ENCODE measurements at places on chromosomes 5 and 9.

- no peak for DNase-seq
Measured at GRCh38 chr5:78503958-78504653, 143.7 kb downstream of the SCAMP1 start.

DNA sequence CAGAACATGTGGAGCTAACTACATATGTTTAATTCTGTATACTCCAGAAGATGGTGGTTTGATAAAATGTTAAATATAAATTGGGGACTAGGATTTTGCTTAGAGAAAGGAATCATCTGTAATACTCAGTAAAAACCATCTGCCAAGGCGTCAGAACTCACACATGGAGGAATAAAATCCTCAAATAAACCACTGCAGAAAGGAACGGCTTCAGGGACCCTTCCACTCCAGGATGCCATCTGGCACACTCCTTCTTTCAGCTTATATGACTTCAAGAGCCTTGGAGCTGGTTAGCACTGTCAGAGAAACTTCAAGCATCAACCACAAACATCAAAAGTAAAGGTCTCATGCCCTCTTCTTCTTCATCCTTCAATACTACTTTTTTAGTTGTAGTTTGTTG is 360.6 kb downstream of the PLK2 start:
- no peak for DNase-seq

DNA sequence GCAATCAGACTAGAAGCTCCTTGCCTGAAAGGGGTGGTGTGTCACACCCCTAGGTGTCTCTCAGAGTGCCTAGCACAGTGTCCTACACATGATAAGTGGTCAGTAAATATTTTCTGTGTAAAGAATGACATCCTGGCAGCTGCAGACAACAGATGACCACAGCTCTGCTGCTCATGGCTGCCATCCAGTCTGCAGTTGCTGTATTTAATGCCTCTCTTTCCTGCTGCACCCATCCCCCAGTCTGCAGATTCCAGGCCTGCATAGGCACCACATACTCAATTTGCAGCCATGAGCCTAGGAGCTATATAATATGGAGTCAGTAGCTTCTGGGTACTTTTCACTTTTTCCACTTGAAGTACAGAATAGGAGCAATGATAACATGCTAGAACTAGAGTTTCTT is 94.9 kb upstream of the NR4A3 start:
- DNase-seq: no peak

DNA sequence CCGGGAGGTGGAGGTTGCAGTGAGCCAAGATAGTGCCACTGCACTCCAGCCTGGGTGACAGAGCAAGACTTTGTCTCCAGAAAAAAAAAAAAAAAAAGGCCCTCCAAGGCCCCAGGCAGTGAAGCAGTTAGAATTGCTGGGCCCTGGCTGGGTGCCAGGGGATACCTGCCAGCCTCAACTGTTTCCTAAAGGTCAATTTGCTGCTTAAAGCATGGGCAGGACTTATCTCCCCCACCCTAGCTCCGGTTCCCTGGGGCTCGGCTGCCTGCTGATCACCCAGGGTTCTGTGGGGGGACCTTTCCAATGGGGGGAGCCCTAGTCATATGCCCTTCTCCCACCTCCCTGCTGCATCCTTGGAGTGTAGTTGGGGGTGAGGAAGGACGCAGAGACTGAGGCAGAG is 25.7 kb downstream of the NCS1 start:
- DNase-seq: no peak

DNA sequence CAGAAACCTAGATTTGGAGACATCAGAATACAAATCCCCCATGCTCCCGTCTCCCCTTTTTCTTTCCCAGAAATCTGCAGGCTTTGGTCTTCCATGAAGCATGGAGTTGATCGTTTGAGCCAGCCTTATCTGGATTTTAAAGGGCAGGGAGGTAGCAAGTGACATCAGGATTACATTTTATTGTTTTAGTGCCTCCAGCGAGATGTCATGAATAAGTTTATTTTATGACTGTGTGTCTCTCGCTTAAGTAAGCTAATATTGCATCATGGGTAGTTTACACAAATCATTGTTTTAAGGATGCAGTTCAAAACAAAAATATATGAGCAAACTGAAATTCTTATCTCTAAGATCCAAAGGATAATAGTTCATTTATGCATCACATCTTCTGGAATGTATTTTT is 50.7 kb upstream of the TNFSF8 start:
- DNase-seq: no peak

GRCh38 chr9:643966-644365 is 197.5 kb upstream of the DMRT1 start:
- DNase-seq: no peak

- no peak for DNase-seq
Measured at GRCh38 chr5:171323806-171324632, 15.0 kb downstream of the TLX3 start.

DNA sequence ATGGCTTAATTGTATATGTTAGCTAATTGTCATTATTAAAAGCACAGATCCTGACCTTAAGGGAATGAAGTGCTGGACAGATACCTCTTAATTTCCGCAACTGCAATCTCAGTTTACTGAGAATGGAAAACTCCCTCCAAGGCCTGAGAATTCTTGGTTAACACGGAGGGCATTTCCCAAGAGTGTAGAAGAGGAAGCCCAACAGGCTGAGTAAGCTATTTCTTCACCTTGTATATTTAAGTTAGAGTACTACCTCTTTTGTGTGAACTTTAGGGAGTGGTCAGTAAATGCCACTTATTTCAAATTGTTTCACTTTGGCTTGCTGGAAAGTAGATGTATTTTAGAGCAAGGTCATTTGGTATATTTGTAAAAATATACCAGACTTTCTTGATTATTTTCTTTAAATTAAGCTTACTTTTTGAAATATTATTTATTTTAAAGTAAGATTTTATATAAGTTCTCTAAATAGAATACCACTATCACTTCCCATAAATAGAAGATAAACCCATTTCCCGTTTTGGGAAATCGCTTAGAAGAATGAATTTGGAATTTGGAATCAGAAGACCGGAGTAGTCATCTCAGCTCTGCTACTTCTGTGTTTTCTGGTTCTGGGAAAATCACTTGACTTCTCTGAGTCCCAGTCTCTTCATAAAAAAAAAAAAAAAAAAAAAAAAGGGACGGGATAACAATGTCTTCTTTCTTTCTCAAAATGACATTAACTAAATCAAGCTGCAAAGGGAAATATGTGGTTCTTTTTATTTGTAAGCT is 26.0 kb upstream of the C9orf72 start:
- DNase-seq: no peak

- DNase-seq: no peak
Measured at GRCh38 chr5:172713113-172713808, 57.7 kb downstream of the DUSP1 start.

DNA sequence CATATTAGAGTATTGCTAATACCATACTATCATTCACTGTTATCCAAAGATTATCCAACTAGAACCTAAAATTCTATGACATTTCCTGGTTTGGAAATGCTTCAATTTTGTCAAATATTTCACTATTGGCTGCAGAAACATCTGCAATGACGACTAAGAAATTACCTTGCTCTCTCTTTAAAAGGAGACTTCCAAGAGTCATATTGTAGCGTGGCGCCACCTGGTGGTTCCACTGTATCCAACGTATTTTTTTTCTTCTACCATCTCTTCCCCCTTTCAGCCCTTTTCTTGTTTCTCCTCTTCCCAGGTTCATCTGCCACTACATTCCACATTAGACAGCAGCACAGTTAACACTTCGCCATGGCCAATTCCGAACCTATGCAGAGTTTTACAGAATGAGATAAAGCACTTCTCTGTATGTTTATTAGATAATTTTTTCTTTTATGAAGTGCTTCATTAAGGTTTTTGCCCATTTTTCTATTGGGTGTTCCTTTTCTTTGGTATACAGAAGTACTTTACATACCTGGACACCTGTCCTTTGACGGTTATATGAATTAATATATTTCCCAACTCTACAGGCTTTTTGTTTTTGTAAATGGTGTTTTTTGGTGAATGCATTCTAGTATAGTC is 153.5 kb downstream of the CDC42SE2 start:
- peak; percentile 28 for DNase-seq

DNA sequence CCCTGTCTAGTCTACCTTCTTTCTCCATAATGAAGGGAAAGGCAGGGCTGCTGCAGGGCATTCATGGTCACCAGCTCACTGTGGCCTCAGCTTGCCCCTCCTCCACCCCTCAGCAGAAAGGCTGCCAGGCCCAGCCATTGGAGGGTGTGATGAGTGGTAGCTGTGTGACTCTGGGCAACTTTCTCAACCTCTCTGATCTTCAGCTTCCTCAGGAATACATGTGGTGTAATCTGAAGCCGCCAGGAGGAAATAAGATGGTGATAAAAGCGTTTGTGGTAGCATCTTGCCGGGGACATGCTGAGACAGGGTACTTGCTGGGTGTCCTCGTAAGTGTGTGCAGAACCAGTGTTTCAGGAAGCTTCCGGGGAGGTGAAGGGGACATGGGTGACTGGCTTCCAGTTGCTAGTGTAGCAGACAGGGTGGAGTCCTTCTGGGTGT is 9.8 kb downstream of the CXCL14 start:
- no peak for DNase-seq

DNA sequence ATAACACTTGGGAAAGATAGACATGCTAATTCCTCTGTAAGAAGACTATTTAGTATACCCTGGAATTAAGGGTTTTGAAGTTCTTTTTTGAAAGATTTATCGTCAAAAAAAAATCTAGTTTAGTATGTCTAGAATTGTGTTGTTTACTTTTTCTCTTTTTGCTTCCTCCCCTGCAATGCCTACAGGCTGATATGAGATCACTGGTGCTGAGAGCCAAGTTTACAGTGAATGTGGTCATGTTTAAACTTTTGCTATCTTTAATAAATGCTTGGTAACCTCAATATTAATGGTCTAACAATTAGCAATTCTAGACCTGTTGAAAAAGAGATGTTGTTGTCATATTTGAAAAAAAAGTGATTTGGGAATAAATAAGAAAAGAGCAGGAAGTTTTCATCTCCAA is 86.1 kb downstream of the CWC27 start:
- DNase-seq: no peak
